Activated T-helper 2 cell treated with anti-CD3 and anti-CD28 coated beads, Interferon-gamma antibody, Interleukin-2, Interleukin-4, amounts not matched to agents 10 μg/mL and 5 μg/mL and 100 μg/mL, durations not matched to agents 14 hours and 24 hours and 36 hours (primary cell): ENCODE measurements at places on chromosomes 7 and 10. TPM values are rescaled to one million over a fixed set of nuclear protein-coding genes. Genes with fewer than 3 reads are reported as not detected.

GRCh38 chr7:110119883-110120581, 970.9 kb upstream of the LRRN3 start:
- no peak for DNase-seq

The PIK3AP1 gene
- 12.4 and 14.0 TPM in 2 replicates for total RNA-seq

DNA sequence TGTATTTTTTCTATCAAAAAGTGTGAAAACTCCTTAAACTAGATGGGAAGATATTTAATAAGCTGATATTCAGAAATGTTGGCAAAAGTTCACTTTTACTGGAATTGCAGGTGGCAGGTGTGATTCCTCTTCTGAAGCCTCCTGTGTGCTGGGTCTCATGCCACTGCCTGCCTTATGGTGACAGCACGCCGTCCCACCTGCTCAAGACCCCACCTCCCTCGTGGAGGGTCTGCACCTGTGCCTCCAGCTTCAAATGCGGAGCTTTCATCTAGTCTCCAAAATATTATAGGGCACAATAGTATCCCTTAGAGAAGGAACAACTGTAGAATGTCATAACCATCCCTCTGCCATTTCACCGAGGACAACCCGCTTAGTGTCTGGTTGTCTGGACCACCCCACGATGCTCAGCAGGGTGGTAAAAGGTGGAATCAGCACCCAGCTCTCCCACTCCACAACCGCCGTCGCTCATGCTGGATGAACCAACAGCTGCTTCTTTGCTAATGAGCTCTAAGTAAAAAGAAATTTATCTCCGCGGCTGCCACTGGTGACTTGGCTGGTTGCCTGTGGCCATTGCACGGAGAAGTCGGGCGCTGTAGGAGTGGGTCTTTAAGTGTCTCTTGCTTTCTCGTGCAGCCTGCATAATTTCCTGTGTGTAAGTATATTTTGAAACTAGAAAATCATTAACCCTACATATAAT, 119.3 kb upstream of the TCERG1L start:
- DNase-seq = no peak

The CREB5 gene
- total RNA-seq = not detected in 2 replicates

GRCh38 chr10:96072674-96073073, 29.3 kb downstream of the CCNJ start:
- no peak for DNase-seq

The VENTX gene
- 0.07 TPM in 1 of 2 replicates, not detected in the other for total RNA-seq

DNA sequence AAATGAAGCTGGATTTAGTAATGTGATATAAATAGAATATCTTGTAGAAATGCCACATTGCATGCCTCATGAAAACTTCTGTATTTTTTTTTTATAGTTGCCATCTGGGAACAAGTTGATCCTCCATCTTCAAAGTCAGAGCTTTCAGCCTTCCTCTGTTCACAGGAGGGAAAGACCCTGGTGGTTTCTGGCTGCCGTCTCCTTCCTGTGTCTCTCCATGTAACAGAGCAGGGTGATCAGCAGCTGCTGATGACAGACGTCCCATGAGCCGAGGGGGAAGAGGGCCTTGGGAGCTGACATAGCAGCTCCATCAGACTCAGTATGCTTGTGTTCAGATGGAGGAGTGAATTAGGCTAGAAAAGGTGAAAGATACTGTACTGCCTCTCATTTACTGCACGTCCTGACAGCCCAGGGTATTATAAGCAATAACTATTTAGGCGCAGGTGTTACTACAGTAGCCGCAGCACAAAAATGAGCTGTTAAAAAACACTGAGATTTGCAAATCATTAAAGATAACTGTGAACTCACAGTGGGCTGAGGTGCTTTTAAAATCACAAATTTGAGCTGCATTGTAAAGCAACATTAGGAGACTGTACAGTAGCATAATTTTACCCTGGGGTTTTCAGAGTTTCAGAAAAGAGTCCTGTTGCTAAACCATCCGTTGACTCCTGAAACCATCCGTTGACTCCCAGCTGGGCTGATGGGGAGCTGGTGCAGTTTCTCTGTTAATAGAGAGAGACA, 103.3 kb downstream of the CFAP58 start:
- no peak for DNase-seq

- no peak for DNase-seq
Measured at GRCh38 chr10:10367264-10367663, 650.4 kb upstream of the CELF2 start.

DNA sequence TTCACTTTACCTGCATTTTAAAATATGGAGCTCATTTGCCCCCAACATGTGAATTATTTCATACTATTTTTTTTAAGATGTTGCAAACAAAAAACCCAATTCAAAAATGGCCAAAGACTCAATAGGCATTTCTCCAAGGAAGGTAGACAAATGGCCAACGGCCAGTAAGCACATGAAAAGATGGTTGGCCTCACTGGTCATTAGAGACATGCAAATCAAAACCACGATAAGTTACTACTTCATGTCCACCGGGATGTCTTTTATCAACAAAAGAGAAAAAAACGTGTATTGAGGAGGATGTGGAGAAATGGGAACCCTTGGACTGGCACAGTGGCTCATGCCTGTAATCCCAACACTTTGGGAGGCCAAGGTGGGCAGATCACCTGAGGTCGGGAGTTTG, 3.4 kb upstream of the CTBP2 start:
- DNase-seq = no peak

GRCh38 chr7:90502539-90502938, 33.1 kb downstream of the PTTG1IP2 start:
- no peak for DNase-seq

DNA sequence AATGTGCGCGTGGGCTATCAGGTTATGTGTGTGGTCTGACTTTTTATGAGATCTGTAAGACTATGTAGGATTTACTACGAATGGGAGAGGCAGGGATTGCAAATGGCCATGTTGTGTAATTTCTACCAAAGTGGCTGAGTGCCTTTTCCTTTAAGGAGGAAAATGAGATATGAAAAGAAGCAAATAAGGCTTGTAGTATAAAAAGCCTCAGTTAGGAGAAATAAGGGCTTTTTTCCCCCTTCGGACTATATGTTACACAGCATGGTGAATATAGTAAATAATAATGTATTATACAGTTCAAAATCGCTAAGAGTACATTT, 447 bp upstream of the GPAM start:
- DNase-seq = no peak
